ENCODE measurements at places on chromosomes 11 and 22. TPM values are rescaled to one million over a fixed set of nuclear protein-coding genes. Genes with fewer than 3 reads are reported as not detected.

PANX1 gene
- total RNA-seq, result 14.4 TPM

HTR3A gene
- total RNA-seq, result 0.52 TPM

OR10A2 gene
- total RNA-seq, result not detected

LSP1 gene
- total RNA-seq, result 179 TPM

LRP4 gene
- total RNA-seq, result 1.8 TPM

RAB39A gene
- total RNA-seq, result 3.5 TPM

TREH gene
- not detected for total RNA-seq

MEI1 gene
- total RNA-seq, result 9.2 TPM

MOGAT2 gene
- 0.14 TPM for total RNA-seq

UBQLNL gene
- total RNA-seq, result 0.09 TPM

OR2AG1 gene
- total RNA-seq, result not detected

ZNRF3 gene
- total RNA-seq, result 1.3 TPM

OR8A1 gene
- total RNA-seq, result not detected

- H3K27ac ChIP-seq, result no peak overlapping the region
- H3K36me3 ChIP-seq, result no peaks in the 10 kb centered on the region
- H3K27me3 ChIP-seq, result peaks cover 18% of the 10 kb centered on the region
- H3K4me1 ChIP-seq, result no peaks in the 10 kb centered on the region
- no peak overlapping the region for H3K4me3 ChIP-seq
- no peak for DNase-seq
These were observed 76.0 kb downstream of the TRIM29 start for GRCh38 chr11:120061761-120062560.

DNA sequence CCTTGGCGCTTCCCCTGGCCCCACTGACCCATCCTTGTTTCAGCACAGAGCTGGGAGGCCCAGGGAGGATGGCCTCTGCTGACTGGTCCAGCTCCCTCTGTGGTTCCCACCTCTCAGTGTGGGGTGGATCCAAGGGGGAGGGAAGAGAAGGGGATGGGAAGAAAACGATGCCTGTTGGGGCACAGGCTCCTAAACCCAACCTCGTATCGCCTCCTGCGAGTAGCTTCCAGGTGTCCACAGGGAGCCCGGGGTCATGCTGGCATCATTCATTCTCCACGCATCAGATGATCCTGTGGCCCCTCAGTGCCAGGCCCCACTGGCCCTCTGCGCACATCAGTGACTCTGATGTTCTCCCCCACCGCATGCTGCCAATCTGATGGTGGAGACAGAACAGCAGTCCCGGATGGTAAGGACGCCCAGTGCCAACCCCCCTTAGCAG, 5.1 kb downstream of the MYEOV start:
- no peak for DNase-seq
- no peaks in the 10 kb centered on the region for H3K36me3 ChIP-seq
- no peak overlapping the region for H3K4me3 ChIP-seq

- H3K4me1 ChIP-seq, result no peaks in the 10 kb centered on the region
- no peak overlapping the region for H3K4me3 ChIP-seq
- no peak for DNase-seq
- no peaks in the 10 kb centered on the region for H3K27me3 ChIP-seq
- no peak overlapping the region for H3K27ac ChIP-seq
These were observed 138.1 kb downstream of the SLC1A2 start for GRCh38 chr11:35281169-35281688.

GRCh38 chr11:130089674-130090073, 20.0 kb downstream of the APLP2 start:
- no peak overlapping the region for H3K4me3 ChIP-seq
- H3K36me3 ChIP-seq, result no peaks in the 10 kb centered on the region
- H3K4me1 ChIP-seq, result no peaks in the 10 kb centered on the region
- no peaks in the 10 kb centered on the region for H3K27me3 ChIP-seq
- no peak overlapping the region for H3K27ac ChIP-seq

GRCh38 chr22:29663180-29663821, 56.5 kb upstream of the CABP7 start:
- H3K27ac ChIP-seq, result no peak overlapping the region
- no peaks in the 10 kb centered on the region for H3K4me1 ChIP-seq
- peaks cover 47% of the 10 kb centered on the region for H3K36me3 ChIP-seq
- no peak overlapping the region for H3K4me3 ChIP-seq
- no peak for DNase-seq

GRCh38 chr11:73085189-73085875, 56.8 kb downstream of the FCHSD2 start:
- no peaks in the 10 kb centered on the region for H3K27me3 ChIP-seq
- DNase-seq, result no peak
- no peak overlapping the region for H3K4me3 ChIP-seq

- H3K4me3 ChIP-seq, result no peak overlapping the region
- H3K27me3 ChIP-seq, result peaks cover 16% of the 10 kb centered on the region
- H3K36me3 ChIP-seq, result no peaks in the 10 kb centered on the region
These were observed 24.0 kb upstream of the LMO1 start for GRCh38 chr11:8287703-8288102.

DNA sequence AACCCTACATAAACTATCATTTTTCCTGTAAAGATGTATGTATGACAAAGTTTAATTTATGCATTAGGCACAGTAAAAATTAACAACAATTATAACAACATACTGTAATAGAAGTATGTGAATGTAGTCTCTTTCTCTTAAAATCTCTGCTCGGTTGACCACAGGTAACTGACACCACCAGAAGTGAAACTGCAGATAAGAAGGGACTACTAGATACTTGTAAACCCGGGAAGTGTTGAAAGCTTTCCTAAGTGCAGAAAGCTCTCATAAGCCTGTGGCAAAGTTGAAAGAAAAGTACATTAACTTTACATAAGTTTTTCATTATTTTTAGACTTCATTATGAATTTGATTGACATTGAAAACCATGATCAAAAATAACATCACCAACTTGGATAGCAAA, 1173.3 kb downstream of the LRRC4C start:
- H3K4me3 ChIP-seq, result no peak overlapping the region
- no peak overlapping the region for H3K27ac ChIP-seq
- H3K4me1 ChIP-seq, result no peaks in the 10 kb centered on the region
- DNase-seq, result no peak
- no peaks in the 10 kb centered on the region for H3K27me3 ChIP-seq

DNA sequence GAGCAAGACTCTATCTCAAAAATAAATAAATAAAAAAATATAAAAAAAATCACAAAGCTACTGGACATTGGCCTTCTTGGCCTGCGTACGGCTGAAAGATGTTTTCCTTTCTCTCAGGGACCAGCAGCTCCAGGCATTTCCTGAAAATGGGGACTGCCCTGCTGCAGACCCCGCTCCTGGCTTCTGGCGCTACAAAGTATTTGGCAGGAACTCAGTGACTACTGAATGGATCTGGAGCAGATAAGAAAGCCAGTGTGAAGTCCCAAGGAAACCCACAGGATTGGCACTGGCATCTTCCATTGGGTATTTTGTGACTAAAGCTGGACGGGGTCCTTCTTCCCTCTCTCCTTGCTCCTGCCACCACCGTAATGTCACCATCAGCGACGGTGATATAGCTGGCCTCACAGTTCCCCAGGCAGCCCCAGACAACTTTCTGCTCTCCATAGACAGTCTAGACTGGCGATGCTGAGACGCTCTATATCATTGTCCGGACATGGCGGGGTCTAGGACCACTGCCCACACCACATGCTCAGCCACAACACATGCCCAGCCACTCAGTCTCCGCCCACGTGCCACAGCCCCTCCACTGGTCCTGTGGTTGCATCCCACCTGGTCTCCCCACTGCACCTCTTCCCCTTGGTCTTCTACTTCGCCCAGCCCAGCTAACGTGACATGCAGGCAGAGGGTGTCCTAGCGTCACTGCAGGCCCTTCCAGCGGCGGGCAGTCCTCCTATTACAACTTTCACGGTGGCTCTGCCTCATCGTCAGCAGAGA, 22.7 kb upstream of the YPEL1 start:
- H3K36me3 ChIP-seq, result peaks cover 42% of the 10 kb centered on the region
- H3K27ac ChIP-seq, result no peak overlapping the region
- H3K4me3 ChIP-seq, result no peak overlapping the region
- H3K27me3 ChIP-seq, result no peaks in the 10 kb centered on the region

- H3K4me3 ChIP-seq, result peak overlapping the region; percentile 76
- H3K27ac ChIP-seq, result peak overlapping the region; percentile 80
- H3K36me3 ChIP-seq, result no peaks in the 10 kb centered on the region
- no peaks in the 10 kb centered on the region for H3K27me3 ChIP-seq
- peaks cover 21% of the 10 kb centered on the region for H3K4me1 ChIP-seq
These were observed 605 bp upstream of the FDX1 start for GRCh38 chr11:110428956-110429730.

GRCh38 chr22:25651332-25652085, 87.0 kb downstream of the GRK3 start:
- no peak overlapping the region for H3K4me3 ChIP-seq
- H3K4me1 ChIP-seq, result peaks cover 3% of the 10 kb centered on the region
- no peak overlapping the region for H3K27ac ChIP-seq
- H3K36me3 ChIP-seq, result peaks cover 6% of the 10 kb centered on the region

DNA sequence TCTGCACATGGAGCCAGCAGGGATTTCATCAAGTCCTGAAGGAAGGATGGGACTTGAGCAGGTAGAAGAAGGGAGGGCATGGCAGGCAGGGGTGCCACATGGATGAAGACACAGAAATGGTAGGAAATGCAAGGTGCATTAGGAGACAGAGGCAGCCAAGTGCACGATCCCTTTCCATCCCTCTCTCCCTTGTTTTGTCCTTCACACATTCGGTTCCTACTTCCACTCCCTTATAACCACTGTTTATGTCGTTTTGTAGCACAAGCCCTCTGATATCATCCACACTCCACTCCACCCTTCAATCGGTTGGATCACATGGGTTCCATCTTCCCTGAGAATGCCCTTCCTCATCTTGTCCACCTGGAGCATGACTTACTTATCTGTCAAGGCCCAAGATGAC, 35.2 kb downstream of the IFT27 start:
- no peak overlapping the region for H3K4me3 ChIP-seq
- no peaks in the 10 kb centered on the region for H3K4me1 ChIP-seq
- no peak for DNase-seq
- H3K36me3 ChIP-seq, result no peaks in the 10 kb centered on the region
- H3K27me3 ChIP-seq, result no peaks in the 10 kb centered on the region

GRCh38 chr11:92276773-92277172, 52.2 kb downstream of the FAT3 start:
- H3K36me3 ChIP-seq, result no peaks in the 10 kb centered on the region
- no peaks in the 10 kb centered on the region for H3K27me3 ChIP-seq
- no peak overlapping the region for H3K27ac ChIP-seq

DNA sequence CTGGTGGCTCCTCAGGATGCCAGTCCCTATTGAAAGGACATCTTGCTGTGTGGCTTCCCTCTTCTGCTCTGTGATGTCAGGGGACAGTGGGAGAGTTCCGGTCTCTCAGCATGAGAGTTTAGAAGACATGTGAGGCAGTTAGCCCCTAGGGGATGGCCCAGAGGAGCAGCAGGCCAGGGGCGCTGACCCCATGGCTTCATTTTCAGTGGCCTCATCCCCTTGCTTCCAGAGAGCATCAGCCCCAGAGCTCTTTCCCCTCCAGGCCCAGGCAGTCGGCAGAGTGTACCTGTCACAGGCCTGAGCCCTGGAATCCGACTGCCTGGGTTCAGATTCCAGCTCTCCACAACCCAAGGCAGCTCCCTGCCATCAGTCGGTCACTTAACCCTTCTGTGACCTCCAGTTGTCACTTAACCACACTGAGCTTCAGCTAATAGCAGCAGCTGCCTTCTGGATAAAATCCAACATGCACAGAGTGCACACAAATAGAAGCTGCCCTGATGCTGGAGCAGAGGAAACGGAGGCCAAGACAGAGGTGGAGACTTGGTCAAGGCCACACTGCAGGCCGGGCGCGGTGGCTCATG, 14.1 kb upstream of the LRRC10B start:
- no peak overlapping the region for H3K4me3 ChIP-seq
- H3K4me1 ChIP-seq, result peaks cover 3% of the 10 kb centered on the region
- no peak overlapping the region for H3K27ac ChIP-seq
- H3K27me3 ChIP-seq, result no peaks in the 10 kb centered on the region
- no peak for DNase-seq
- no peaks in the 10 kb centered on the region for H3K36me3 ChIP-seq

DNA sequence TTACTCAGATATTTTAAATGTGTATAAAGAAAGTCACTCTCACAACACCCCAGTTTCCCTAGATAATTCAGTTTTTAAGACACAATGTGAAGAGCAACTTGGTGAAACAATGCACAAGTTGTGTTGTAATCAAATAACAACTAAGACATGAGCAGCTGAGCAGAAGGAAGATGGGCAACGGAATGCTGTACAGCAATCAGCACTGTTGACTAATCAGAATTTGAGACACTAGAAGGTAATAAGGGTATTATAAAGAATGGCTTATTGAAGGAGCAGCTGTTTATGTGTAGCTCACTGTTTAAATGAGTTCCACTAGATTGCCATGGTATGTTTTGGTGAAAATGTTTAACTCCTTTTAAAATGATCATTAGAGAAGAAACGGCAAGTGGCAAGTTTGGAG, 60.1 kb downstream of the SOX6 start:
- H3K4me3 ChIP-seq, result no peak overlapping the region
- no peak overlapping the region for H3K27ac ChIP-seq
- no peaks in the 10 kb centered on the region for H3K36me3 ChIP-seq

- H3K4me1 ChIP-seq, result no peaks in the 10 kb centered on the region
- no peaks in the 10 kb centered on the region for H3K36me3 ChIP-seq
- no peaks in the 10 kb centered on the region for H3K27me3 ChIP-seq
- no peak overlapping the region for H3K4me3 ChIP-seq
- no peak for DNase-seq
- no peak overlapping the region for H3K27ac ChIP-seq
These were observed 54.8 kb upstream of the PITPNB start for GRCh38 chr22:27973846-27974245.

- H3K4me1 ChIP-seq, result peaks cover 18% of the 10 kb centered on the region
- no peaks in the 10 kb centered on the region for H3K36me3 ChIP-seq
- no peak overlapping the region for H3K27ac ChIP-seq
- no peaks in the 10 kb centered on the region for H3K27me3 ChIP-seq
- DNase-seq, result no peak
These were observed 14.9 kb upstream of the TSKU start for GRCh38 chr11:76768088-76768908.

DNA sequence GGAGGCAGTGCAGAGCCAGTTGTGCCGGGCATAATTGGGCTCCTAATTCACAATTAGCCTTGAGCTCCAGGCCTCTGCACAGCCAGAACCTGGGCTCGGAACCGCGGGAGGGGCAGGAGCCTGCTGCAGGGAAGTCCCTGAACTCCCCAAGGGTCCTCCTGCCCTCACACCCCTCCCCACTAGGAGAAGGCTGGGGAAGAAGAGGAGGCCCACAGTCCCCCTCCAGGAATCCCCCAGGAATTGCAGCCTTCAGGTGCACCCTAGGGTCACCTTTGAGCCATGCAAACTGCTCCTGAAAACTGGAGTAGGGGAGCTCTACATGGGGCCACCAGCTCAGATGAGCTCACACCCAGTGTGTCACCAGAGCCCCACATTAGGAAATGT, 93.8 kb upstream of the LMO1 start:
- peaks cover 16% of the 10 kb centered on the region for H3K27me3 ChIP-seq
- no peak overlapping the region for H3K27ac ChIP-seq
- no peaks in the 10 kb centered on the region for H3K36me3 ChIP-seq
- H3K4me1 ChIP-seq, result peaks cover 13% of the 10 kb centered on the region
- DNase-seq, result no peak

GRCh38 chr11:35077709-35078469, 61.1 kb upstream of the CD44 start:
- H3K27me3 ChIP-seq, result no peaks in the 10 kb centered on the region
- peak overlapping the region; percentile 82 for H3K27ac ChIP-seq
- no peak overlapping the region for H3K4me3 ChIP-seq
- peak; percentile 70 for DNase-seq

GRCh38 chr11:43687120-43687791, 6.7 kb downstream of the HSD17B12 start:
- no peaks in the 10 kb centered on the region for H3K4me1 ChIP-seq
- no peak overlapping the region for H3K27ac ChIP-seq
- DNase-seq, result no peak
- H3K36me3 ChIP-seq, result peaks cover 2% of the 10 kb centered on the region
- no peak overlapping the region for H3K4me3 ChIP-seq

GRCh38 chr11:82092904-82093303, 640.8 kb downstream of the FAM181B start:
- H3K4me1 ChIP-seq, result no peaks in the 10 kb centered on the region
- H3K36me3 ChIP-seq, result no peaks in the 10 kb centered on the region
- no peak for DNase-seq
- H3K4me3 ChIP-seq, result no peak overlapping the region

Data from thymus (tissue), 14 donors.